ENCODE measurements at places on chromosomes 7 and 10.

DNA sequence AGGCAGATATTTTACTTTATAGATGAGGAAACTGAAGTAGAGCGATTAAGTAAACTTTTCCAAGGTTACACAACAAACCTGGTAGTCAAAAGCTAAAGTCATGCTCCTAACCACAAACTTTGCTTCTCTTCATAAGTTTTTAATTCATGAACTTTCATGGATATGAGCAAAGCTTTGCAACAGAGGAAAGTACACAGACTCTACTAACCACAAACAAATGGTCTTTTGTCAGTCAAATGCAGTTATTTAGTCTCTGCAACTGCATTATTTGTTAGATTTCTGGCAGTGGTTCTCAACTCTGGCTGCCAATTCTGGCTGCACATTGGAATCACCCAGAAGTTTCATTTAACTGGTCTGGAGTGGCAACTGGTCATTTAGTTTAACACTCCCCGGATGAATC is 140.6 kb upstream of the TMEM168 start:
- DNase-seq, result no peak

- DNase-seq, result no peak
Observed at GRCh38 chr7:143929224-143929920, 5.7 kb upstream of the OR2F2 start.

GRCh38 chr7:48452218-48452617 is 281.0 kb downstream of the ABCA13 start:
- no peak for DNase-seq

DNA sequence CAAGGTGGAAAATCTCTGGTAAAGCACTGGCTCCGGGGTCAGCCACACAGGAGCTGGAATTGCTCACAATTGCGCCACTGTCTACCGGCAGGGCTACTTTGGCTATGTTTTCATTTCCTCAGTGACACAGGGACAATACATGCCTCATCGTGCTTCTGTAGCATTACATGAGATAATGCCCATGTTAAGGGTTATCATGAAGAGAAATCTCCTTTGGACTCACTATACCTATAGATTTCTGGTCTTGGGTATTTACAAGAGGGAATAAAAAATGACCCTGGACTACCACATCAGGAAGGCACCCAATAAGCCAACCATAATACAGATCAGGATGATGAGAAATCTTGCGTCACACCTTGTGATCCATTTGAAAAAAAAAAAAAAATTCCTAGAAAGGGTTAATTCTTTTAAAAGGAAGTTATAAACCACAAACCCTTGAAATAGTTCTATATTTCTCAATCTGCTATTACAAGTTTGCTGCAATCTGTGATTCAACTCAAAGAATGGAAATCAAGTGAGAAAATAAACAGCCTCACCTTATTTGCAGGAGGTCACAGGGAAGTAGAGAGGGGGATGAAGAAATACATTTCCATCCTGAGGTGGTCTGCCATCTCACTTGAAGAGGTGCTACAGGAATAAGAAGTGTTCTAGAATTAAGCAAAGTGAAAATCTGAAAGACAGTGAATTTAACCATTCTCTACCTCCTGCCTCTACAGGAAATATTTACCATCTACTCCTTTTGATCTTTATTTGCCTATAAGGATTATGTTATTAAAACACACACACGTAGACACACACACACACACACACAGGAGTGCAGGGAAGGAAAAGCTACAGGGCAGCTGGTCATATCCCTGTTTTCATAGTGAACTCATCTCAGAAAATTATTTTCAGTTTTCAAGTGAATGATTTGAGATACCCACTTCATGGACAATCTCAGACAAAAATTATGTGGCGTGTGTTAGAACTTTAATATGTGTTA is 231.3 kb upstream of the CELF2 start:
- DNase-seq, result no peak

DNA sequence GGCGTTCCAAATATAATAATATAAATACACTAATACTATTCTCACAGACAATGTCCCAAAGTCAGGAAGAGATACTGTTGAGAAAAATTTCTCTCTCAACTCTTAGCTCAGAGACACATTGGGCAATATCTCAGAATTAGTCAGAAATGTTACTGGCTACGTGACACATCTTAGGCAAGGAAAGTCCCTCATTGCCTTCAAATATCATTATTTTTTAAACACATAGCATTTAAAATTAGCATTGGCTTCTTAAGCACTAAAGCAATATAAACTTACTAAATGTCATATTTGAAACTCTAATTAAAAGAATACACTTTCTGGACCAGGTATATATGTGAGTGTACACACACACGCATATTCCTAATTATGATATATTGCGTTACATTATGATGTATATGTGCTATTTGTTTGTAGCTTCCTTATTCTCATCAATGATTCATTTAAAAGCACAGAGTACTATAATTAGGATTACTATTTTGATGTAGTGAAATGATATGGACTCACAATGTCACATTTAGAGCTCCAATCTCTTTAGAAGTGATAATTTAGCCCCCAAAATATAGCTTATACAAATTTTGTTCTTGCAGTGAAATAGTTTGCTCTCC is 255.8 kb downstream of the TWIST1 start:
- no peak for DNase-seq

- no peak for DNase-seq
Observed at GRCh38 chr7:39510864-39511354, 55.3 kb upstream of the YAE1 start.

DNA sequence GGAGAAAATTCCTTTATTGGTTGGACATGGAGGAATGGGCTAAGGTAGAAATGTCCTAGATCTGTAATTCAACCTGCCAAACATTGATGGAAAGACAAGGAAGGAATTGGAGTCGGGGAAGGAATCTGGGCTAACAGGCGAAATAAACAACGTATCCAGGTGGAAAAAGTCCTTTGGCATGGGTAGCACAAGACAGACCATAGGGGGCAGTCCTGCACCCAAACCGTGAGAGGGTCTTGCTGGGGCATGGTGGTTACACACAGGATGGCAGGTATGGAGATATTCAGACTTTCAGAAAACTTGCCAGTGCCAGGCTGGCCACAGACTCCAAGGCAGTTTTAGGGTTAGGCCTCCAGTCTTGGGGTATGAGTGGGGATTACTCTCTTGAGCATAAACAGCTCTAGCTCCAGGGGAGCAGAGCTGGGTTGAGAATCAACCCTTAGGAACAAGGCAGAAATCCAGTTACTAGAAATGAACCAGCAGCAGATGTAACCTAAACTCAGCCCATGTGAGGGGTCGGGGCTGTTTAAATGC is 188.6 kb upstream of the GDF10 start:
- no peak for DNase-seq

DNA sequence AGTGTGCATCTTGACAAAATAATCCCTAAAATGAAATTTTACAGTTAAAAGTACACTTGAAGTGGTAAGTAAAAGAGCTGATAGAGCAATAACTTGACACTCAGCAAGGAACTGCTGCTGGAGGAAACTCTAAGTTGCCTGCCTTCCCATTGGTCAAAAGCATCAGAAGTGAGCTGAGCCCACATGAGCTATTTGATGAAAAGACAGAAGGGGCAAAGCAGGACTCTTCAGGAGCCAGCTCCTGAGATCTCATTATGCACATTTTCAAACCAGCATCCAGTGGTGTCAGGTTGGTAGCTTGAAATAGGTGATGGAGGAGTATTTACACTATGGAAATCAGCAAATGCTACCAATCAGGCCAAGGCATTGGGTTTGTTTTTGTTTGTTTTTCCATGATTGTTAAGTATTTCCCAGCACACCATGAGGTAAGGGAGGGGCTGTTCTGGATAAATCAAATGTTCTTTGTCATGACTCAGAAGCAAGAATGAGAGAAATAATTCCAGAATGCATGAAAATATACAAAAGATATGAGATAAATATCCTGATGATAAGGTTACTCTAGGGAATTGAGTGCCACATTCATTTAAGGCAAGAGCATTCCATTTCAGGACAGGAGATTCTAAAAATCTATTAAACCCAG is 316.6 kb downstream of the SNX13 start:
- DNase-seq, result no peak

DNA sequence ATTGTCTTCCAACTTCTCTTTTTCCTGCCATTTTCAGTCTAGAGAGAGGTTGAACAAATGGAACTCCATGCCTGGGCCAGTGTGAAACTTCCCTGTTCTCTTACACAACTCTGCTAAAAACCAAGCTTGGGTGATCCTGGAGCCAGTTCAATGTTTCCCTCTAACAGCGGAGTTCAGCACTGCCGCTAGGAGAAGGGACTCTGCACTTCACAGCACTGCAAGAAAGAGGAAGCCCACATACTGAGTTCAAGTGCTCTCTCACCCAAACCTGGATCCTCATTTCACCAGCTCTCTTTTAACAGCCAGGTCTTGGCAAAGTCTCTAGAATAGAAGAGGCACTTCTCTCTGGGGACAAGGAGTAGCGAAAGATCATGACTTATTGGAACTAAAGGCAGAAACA is 18.8 kb downstream of the FOXI2 start:
- DNase-seq, result no peak

GRCh38 chr7:17176371-17177032 is 122.0 kb upstream of the AHR start:
- no peak for DNase-seq

DNA sequence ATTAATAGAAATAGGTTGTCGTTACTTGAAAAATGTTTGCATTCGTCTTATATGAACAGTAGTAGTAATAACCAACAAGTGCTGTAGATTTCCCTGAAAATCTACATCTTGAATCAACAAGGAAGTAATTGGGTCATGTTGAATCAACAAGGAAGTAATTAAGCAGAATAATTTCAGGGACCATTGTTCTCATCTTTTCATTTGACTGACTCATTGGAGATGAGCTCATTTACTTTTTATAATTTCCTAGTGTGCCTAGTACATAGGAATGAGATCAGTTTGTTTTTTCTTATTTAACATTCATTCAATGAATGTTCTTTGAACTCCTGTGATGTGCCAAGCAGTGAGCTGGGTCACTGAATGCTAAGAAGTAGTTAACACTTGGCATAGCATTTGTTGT is 8.2 kb downstream of the CLDN12 start:
- DNase-seq, result no peak

DNA sequence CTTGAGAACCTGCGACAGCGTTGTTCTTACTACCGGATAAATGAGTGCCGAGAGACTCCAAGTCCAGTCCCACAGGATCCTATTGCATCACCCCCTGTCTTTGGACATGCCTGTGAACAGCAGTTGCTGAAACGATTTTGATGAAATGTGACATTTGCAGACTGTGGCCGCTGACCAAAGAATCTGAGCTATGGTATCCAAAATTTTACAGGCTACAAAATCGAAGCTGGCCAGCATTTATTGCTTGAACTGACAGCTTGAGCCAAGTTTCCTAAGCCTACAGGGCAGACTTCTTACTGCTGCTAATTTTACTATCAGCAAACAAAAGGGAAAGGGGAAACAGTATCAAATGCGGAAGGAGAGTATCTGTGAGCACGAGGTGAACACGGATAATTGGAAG is 12.1 kb upstream of the NPVF start:
- DNase-seq, result no peak

DNA sequence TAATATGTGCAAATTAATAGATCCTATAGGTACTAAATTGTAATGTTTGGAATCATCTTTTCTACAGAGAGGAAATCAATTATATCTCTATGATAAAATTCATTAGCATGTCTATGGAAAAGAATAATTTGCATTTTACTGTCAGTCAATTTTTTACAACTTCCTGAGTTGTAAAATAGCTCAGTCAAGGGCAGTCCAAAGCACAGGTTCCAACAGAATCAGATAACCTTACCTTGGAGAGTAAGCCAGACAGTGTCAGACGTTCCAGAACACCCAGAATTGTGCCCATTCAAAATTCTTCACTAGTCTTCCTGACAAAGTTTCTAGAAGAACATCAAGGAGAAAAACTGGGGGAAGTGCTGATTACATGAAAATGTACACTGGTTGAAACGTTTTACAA is 31.1 kb upstream of the IMMP2L start:
- no peak for DNase-seq

GRCh38 chr7:55490099-55490498 is 82.2 kb downstream of the VOPP1 start:
- DNase-seq, result no peak

DNA sequence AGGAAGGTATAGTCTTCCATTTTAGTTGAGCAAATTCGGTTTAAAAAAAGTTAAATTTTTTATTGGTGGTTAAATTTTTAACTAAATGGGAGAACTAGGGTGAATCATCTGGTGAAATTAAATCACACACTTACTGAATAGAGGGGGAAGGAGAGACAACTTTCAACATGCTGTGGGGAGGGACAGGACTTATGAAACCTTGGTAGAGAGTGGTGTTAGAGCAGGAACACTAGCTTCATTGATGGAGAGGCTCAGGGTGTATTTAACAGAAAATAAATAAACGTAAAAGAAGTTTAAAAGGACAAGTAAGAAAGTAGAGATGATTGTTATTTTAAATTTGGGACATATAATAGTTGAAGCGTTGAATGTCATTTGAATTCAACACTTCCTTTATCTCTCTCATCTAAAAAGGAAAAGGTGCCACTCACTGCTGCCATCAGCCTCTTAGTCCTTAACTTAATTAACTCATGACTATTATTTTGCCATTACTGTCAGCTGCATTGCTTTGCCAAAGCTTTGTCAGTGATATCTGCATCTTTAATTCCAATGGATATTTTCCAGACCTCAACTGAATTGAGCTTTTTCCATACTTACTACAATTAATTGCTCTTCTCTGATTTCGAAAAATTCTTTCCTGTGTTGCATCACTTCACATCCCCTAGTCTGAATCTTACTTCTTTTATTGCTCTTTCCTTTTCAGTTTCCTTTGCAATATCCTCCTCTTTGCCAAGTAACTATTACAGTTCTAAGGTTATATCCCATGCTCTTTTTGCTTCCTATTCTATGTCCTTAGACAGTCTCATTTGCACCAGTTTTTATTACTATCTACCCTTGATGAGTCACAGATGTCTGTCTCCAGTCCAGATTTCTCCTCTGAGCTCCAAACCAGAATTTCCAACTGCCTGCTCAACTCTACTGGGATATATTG is 71.7 kb downstream of the GNAT3 start:
- no peak for DNase-seq

- peak; percentile 30 for DNase-seq
Observed at GRCh38 chr10:100510533-100511308, 8.9 kb downstream of the SEC31B start.

DNA sequence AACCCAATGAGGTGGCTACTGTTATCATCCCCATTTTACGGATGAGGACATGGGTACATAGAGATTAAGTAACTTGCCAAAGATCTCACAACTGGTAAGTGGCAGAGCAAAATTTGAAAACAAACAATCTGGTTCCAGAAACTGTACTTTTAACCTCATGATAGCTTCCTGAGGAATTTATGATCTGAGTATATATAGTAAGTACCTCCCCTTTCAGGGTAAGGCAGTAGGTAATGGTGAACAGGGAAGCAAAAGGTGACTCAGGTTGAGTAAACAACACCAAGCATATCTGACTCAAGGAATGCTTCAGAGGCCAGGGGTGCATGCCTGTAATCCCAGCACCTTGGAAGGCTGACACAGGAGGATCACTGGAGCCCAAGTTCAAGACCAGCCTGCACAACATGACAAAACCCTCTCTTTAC is 21.1 kb downstream of the KLLN start:
- DNase-seq, result no peak

GRCh38 chr7:100506356-100506923 is 22.7 kb downstream of the NYAP1 start:
- no peak for DNase-seq

Data from stimulated activated CD8-positive, alpha-beta memory T cell treated with anti-CD3 and anti-CD28 coated beads, Interleukin-4, amount 100 ng/mL, for 24 hours (primary cell).